ENCODE measurements at places on chromosomes 2 and 18. TPM values are rescaled to one million over a fixed set of nuclear protein-coding genes. Genes with fewer than 3 reads are reported as not detected.

CSRNP3 gene
- polyA plus RNA-seq, result not detected

IL1F10 gene
- polyA plus RNA-seq, result not detected

ASTL gene
- not detected for polyA plus RNA-seq

TMEM200C gene
- not detected for polyA plus RNA-seq

CDKL4 gene
- polyA plus RNA-seq, result not detected
